Skin of body (tissue), 3 donors: ENCODE measurements at places on chromosomes 11 and 22. TPM values are rescaled to one million over a fixed set of nuclear protein-coding genes. Genes with fewer than 3 reads are reported as not detected.

PLAAT2 gene
- total RNA-seq, result not detected

VPREB1 gene
- total RNA-seq, result not detected

KLHL22 gene
- 31.0 TPM for total RNA-seq

MRGPRX4 gene
- not detected for total RNA-seq

ACRV1 gene
- not detected for total RNA-seq

FOSL1 gene
- 10.6 TPM for total RNA-seq

OR4D5 gene
- total RNA-seq, result not detected

HSPB2 gene
- 3.2 TPM for total RNA-seq

KRTAP5-7 gene
- 0.89 TPM for total RNA-seq

MAPK11 gene
- 5.2 TPM for total RNA-seq

TPBGL gene
- total RNA-seq, result not detected

CCDC116 gene
- 0.20 TPM for total RNA-seq

SCT gene
- total RNA-seq, result 2.6 TPM

OR8G1 gene
- not detected for total RNA-seq

POTEH gene
- not detected for total RNA-seq
